ENCODE measurements at places on chromosomes 11 and 22.

GRCh38 chr22:46362934-46363515, 27.5 kb downstream of the TRMU start:
- no peak for DNase-seq

- no peak for DNase-seq
Measured at GRCh38 chr11:105754260-105754659, 144.4 kb downstream of the GRIA4 start.

GRCh38 chr11:76365038-76365679, 15.8 kb downstream of the THAP12 start:
- DNase-seq = no peak

DNA sequence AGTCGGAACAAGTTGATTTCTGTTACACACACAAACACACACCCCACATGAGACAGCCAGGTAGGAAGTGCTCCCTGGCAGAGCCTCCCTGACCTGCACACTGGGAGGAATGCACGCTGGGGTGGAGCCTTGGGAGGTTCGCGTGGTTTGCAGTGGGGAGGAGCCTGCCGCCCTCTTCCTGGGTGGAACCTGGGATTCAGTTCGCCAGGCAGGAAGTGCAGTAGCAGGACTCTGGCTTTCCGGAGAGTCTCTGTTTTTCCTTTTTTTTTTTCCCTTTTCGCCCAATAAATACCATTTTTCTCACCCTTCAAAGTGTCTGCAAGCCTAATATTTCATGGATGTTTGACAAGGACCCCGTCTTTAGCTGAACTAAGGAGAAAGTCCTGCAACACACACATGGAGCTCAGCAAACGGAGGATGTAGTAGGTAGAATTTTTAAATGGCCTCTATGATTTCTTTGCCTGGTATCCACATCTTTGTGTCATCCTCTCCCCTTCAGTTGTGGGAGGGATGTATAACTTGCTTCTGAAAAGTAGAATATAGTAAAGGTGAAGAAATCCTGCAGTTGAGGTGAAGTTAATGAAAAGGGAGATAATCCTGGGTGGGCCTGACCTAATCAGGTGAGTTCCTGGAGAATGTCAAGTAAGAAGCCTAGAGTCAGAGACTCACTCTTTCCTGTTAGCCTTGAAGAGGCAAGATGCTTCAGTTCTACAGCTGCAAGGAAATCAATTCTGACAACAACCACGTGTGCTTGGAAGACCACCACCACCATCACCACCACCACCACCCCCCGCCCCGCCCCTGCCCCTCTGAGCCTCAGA, 72.9 kb downstream of the PIWIL4 start:
- no peak for DNase-seq

DNA sequence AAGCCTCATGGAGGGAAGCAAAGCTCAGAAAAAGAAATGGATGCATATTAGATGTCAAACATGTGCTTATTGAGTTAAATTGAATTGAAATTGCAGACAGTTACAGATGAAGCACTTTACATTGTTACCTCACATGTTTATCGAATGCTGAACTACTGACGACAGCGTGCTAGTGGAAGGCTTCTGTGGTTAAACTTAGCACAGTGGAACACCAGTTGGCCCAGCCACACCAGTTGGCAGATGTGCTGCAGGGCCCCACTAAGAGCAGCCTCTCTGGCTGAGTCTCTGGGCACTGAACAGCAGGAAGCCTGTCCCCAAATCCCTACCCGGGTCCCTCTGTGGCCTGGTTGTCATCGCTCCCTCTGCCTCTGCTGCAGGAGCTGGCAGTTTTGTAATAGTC, 242.1 kb downstream of the NTM start:
- DNase-seq = no peak
